ENCODE measurements at places on chromosomes 13 and 19.

DNA sequence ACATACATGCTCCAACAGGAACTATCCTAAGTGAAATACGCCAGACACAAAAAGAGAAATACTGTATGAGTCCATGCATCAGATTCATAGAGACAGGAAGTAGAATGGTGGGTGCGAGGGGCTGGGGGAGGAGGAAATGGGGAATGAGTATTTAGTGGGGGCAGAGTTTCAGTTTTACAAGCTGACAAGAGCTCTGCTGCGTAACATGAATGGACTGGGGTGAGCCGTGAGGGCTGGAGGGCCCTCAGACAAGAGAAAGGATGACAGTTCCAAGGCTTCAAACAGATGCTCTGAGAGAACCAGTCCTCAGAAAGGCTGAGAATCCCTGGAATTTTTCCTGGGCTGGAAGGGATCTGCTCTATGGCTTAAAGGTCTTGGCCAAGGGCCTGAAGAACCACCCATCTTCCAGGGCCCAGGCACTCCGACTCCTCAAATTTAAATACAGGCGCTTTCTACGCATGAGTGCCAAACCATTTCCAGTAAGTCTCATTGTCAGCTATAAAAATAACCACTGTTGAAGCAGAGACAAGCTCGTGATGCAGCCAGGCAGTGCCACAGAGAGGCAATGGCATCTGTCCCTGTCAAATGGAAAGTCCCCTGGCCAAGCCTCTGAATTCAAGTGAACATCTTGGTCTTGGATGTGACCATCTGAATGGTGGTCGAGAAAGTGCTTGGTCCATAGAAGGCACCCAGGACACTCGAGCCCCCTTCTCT lies 17.5 kb downstream of the KLF2 start:
- H3K36me3 ChIP-seq, result peaks cover 3% of the 10 kb centered on the region
- peak; percentile 65 for DNase-seq
- H3K27ac ChIP-seq, result peak overlapping the region; percentile 97

DNA sequence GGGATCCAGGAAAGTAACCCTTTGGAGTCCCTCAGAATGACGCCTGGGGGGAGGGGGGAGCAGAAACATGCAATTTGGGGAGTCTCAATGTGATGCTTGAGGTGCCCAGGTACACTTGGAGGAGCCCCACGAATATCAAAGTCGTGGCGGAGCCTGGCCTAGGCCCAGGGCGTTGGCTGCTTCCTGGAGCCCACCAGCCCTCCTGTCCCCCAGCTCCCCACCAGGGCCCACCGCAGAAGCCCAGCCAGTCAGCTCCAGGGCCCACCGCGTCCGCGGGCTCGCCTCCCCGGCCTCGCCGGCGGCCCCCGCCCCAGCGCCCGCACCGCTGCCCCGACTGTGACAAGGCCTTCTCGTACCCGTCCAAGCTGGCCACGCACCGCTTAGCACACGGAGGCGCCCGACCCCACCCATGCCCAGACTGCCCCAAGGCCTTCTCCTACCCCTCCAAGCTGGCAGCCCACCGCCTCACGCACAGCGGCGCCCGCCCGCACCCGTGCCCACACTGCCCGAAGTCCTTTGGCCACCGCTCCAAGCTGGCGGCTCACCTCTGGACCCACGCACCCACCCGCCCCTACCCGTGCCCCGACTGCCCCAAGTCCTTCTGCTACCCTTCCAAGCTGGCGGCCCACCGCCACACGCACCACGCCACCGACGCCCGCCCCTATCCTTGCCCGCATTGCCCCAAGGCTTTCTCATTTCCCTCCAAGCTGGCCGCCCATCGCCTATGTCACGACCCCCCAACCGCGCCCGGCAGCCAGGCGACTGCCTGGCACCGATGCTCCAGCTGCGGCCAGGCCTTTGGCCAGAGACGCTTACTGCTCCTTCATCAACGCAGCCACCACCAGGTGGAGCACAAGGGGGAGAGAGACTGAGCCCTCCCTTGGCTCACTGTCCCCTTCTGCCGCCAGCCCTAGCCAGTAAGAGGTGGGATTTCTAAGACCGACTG lies 2.1 kb downstream of the ZNF575 start:
- DNase-seq, result no peak
- H3K4me1 ChIP-seq, result peaks cover 31% of the 10 kb centered on the region
- peaks cover 12% of the 10 kb centered on the region for H3K36me3 ChIP-seq
- H3K27me3 ChIP-seq, result peaks cover 7% of the 10 kb centered on the region
- H3K27ac ChIP-seq, result peak overlapping the region; percentile 87

DNA sequence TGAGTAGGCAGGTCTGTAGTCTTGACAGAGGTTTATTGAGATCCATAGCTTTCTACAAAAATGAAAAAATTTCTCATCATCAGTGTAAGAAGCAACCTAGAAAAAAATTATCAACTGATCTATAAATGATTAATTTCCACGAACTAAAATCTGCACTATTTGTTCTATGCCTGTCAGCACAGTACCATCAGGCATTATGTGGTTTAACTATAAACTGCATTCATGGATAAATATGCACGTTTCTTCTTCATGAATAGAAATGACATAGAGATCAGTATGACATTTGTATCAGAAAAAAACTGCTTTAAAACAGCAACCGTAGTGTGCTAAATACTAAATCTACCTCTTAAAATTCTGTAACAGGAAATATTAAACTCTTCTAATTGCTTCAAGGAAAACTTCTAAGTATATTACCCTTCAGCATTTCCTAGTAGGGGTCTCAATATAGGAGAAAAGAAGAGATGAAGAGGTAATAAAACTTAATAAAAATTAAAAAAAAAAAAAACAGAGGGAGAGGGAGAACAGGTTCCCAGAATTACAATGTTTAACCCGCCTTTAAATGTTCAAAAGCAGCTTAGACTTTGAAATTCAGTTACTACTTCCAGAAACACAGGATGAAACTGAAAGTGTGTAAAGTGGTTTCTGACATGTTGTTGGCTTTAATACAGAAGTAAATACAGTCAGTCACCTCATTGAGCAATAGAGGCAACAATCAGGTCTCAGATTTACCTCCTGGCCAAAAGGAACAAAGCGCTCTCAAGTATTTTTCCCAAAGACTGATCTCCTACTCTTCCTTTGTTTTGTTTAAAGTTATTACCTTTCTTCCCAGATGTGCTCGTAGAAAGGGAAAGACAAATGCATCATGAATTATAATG lies 144.4 kb downstream of the DIAPH3 start:
- H3K36me3 ChIP-seq, result peaks cover 3% of the 10 kb centered on the region
- H3K27ac ChIP-seq, result peak overlapping the region; percentile 53
- H3K4me3 ChIP-seq, result peak overlapping the region; percentile 69
- peaks cover 2% of the 10 kb centered on the region for H3K27me3 ChIP-seq
- H3K4me1 ChIP-seq, result peaks cover 23% of the 10 kb centered on the region

DNA sequence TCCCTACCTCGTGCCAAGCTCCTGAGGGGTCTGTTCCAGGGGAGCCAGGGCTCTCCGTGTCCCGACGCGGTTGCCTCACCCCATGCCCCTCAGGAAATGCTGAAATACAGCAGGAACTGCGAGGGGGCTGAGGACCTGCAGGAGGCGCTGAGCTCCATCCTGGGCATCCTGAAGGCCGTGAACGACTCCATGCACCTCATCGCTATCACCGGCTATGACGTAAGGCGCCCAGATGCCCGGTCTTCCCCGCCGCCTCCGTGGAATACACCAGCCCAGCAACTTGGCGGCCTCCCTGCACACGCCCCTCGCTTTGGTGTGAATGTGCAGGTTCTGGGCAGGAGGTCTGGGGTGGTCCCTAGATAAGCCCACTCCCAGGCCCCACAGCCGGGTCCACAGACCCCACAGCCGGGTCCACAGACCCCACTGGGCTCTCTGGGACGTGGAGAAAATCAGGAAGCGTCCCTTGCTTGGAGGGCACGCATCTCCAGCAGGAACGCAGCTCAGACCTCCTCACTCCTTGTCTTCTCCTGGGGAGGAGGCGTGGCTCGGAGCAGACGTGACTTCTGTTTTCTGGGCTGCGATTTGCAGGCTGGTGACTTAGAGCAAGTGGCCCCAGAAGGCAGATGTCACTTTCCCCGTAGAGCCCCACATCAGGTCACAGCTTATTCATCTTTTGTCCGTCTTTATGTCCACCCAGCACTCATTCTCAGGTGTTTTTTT lies 19.4 kb upstream of the F7 start:
- H3K27me3 ChIP-seq, result peaks cover 3% of the 10 kb centered on the region
- H3K4me1 ChIP-seq, result no peaks in the 10 kb centered on the region
- H3K4me3 ChIP-seq, result no peak overlapping the region
- no peaks in the 10 kb centered on the region for H3K36me3 ChIP-seq
- no peak for DNase-seq

- H3K27me3 ChIP-seq, result peaks cover 33% of the 10 kb centered on the region
- H3K36me3 ChIP-seq, result no peaks in the 10 kb centered on the region
- H3K27ac ChIP-seq, result no peak overlapping the region
- H3K4me3 ChIP-seq, result no peak overlapping the region
Measured at GRCh38 chr19:54518844-54519243, 16.2 kb downstream of the LAIR2 start.

DNA sequence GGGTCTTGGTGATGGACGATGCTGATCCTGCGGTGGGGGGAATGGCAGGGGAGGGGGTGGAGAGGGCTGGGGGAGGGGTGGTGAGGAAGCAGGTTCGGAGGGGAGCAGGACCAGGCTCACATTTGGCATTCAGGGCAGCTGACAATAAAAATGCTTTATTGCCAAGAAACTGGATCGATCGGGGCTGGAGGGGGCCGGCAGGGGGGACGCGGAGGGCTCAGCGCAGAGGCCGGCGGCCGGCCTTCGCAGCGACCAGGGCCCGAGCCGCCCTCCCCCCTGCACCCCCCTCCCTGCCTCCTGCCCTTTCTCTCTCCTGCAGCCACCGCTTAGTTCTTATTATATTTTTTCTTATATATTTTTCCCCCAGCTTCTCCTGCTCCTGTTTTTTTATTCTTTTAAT lies 18.1 kb upstream of the POU2F2 start:
- no peak overlapping the region for H3K27ac ChIP-seq
- peaks cover 19% of the 10 kb centered on the region for H3K36me3 ChIP-seq

DNA sequence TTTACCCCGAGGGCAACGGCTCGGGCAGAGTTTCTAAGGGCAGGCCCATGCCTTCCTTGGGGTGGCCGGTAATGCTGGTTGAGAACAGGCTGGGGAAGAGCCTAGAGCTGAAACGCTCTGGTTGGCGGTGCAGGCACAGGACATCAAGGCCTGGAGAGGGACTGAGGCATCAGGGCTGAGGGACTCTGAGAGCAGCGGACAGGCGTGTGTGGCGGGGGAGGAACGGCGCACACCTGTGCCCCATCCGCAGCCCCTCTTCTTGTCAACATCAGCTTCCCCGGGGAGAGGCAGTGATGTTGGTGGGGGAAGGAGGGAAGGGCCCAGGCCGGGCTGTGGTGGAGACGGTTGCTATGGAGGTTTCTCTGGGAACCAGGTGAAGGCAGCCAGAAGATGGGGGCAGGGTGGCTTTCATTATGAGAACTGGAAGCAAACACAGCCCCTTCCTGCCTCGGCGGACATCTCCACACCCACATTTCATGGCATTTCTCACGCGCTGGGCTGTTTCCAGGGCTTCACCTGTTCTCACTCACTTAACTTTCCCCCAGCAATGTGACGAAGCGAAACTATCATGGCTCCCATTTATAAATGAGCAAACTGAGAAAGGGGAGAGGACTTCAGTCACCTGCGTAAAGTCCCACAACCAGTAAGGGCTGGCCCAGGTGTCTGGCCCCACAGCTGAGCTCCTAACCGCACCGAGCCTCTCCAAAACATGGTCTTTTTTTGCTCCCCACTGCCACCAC lies 8.2 kb upstream of the ATF5 start:
- H3K27me3 ChIP-seq, result no peaks in the 10 kb centered on the region
- no peak overlapping the region for H3K4me3 ChIP-seq
- peaks cover 29% of the 10 kb centered on the region for H3K4me1 ChIP-seq
- DNase-seq, result no peak
- peaks cover 4% of the 10 kb centered on the region for H3K36me3 ChIP-seq

DNA sequence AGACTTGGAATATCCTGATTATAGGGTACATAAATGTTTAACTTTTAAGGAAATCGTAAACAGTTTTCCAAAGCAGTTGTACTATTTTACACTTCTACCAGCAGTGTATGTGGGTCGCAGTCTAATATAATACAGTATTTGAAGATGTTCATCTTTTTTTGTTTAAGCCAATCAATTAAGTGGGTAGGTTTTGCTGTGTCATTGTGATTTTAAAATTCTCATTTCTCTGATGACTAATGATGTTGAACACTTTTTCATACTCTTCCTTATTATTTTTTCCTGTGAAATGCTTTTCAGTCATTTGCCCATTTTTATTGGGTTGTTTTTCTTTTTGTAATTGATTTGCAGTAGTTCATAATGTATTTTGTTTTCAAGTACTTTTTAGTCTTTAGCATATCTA lies 2689.7 kb downstream of the PCDH9 start:
- no peaks in the 10 kb centered on the region for H3K27me3 ChIP-seq
- no peak for DNase-seq
- no peaks in the 10 kb centered on the region for H3K4me1 ChIP-seq
- no peaks in the 10 kb centered on the region for H3K36me3 ChIP-seq
- H3K27ac ChIP-seq, result no peak overlapping the region
- H3K4me3 ChIP-seq, result no peak overlapping the region

DNA sequence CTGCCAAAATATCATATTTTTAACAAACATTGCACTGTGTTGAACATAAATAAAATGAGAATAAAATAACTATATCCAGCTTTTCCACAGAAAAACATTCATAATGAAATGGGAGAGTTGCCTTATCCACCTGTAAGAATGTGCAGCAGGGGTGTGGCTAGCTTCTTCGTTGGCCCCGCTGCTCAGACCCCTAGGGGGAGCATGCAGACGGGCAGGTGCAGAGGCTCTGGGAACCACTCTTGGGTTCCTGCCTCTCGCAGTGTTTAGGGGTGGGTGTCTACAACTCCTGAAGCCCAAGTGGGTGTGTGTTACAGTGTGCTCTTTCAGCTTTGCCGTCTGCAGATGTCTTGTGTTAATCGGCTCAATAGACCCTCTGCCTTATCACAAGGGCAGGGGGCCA lies 121.7 kb downstream of the SLITRK5 start:
- H3K4me3 ChIP-seq, result no peak overlapping the region
- no peaks in the 10 kb centered on the region for H3K27me3 ChIP-seq
- H3K27ac ChIP-seq, result no peak overlapping the region
- no peaks in the 10 kb centered on the region for H3K4me1 ChIP-seq
- DNase-seq, result no peak

DNA sequence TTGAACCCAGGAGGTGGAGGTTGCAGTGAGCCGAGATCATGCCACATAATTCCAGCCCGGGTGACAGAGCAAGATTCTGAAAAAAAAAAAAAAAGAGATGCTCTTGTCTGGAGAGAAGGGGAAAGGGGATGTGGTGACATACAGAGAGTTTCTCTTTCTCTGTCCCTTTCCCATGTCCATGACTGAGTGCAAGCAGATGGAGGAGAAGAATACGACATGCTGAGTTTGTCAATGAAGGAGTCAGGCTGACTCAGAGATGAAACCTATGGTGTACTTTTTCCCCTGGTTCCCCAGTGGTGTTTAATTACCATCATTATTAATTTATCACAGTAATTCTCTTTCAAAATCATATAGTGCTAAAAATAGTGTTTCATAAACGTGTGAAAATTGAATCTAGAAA lies 448.8 kb downstream of the FOXO1 start:
- no peak overlapping the region for H3K27ac ChIP-seq
- no peak overlapping the region for H3K4me3 ChIP-seq
- no peak for DNase-seq
- peaks cover 28% of the 10 kb centered on the region for H3K4me1 ChIP-seq
- H3K36me3 ChIP-seq, result no peaks in the 10 kb centered on the region
- H3K27me3 ChIP-seq, result no peaks in the 10 kb centered on the region

Measured in immature natural killer cell (primary cell).